ENCODE measurements at places on chromosomes 2 and 18.

- DNase-seq: no peak
These were observed 167.3 kb upstream of the CYRIA start for GRCh38 chr2:16832910-16833309.

GRCh38 chr2:205535001-205535400, 147.3 kb upstream of the NRP2 start:
- no peak for DNase-seq

GRCh38 chr2:67917332-67918054, 145.3 kb downstream of the C1D start:
- no peak for DNase-seq

GRCh38 chr2:194700726-194701125, 956.3 kb upstream of the SLC39A10 start:
- DNase-seq: no peak

- DNase-seq: no peak
These were observed 24.9 kb downstream of the BIN1 start for GRCh38 chr2:127081826-127082633.

- no peak for DNase-seq
These were observed 11.2 kb upstream of the TEX51 start for GRCh38 chr2:126887506-126887905.

- no peak for DNase-seq
These were observed 45.2 kb downstream of the SH3RF3 start for GRCh38 chr2:109174214-109174613.

DNA sequence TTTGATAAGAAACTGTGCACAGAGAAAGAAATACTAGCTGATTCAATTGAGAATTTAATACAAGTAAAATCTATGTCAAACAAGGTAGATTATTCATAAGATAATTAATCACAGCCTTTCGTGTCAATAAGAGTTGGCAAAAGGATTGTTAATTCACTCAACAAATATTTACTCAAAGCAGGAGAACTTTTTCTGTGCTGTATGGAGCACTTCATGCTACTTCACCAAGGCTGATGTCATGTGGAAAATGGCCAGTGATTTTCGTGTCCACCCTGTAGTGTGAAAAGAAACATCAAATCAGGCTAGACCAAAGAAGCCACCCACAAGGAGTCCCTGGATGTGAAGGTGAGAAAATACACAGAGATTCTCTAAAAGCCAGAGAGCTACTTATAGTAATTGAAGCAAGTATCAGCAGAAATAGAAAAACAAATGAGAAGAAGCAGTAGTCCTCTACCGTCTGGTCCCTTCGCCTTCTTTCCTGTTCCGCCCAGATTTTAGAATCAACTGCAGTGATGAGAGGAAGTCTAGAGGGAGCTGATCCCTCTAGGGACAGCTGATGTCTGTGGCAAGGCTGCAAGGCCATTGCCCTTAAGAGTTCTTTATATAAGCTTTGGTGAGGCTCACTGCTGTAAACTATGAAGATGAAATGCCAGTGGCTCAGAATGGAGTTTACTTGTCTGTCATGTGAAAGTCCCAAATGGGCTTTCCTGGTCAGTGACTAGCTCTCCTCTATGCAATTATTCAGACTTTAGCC, 201.3 kb upstream of the APCDD1 start:
- DNase-seq: no peak

Measured in NCI-H526 treated with DMSO at 0.1 percent for 48 hours (cell line).